ENCODE measurements at places on chromosomes 5 and 9.

DNA sequence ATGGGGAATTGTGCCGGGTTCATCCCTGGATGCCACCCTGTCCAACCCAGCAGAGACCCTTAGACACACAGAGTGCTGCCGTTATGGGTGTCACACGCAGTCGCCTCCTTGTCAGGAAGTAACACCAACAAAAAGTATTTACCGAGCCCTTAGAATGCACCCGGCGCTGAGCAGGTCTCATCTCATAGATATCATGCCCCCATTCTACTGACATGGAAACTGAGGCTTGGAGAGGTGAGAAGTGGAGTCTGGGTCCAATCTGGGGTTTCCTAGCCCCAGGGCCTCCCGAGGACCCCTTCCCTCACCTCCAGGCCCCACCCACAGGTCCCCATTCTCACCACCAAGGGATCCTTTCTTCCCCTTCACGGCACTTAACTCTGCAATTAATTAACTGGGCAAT is 36.8 kb upstream of the BARHL1 start:
- DNase-seq = no peak

- no peak for DNase-seq
Observed at GRCh38 chr5:41877408-41877807, 7.2 kb upstream of the OXCT1 start.

DNA sequence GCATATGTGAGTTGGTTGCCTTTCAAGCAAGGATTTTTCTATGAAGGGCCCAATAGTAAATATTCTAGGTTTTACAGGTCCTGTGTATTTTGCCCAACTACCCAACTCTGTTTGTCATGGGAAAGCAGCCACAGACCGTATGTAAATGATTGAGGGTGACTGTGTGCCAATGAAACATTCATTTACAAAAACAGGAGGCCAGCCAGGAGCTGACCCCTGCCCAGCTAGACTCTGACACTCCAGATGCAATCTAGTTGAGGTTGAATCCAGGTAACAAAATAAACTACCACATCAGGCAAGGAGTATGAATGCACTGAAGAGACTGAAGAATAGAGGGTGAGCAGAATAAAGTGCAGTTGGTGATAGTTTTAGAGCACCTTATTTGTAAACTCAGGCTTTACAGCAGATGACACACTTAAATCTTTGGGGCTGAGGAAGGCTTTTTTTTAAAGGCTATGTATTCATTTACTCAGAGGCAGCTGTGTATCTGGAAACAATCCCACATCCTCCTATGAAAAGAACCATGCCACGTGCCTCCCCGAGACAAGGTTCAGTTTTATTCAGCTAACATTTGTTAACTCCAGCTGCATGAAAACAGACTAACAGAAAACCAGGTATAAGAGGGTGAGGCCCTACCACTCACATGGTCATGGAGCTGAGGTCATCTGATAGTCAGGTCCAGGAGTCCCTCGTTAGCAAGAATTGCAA is 60.7 kb downstream of the SLC1A1 start:
- DNase-seq = no peak

GRCh38 chr9:4774209-4774608 is 18.5 kb upstream of the RCL1 start:
- DNase-seq = no peak

DNA sequence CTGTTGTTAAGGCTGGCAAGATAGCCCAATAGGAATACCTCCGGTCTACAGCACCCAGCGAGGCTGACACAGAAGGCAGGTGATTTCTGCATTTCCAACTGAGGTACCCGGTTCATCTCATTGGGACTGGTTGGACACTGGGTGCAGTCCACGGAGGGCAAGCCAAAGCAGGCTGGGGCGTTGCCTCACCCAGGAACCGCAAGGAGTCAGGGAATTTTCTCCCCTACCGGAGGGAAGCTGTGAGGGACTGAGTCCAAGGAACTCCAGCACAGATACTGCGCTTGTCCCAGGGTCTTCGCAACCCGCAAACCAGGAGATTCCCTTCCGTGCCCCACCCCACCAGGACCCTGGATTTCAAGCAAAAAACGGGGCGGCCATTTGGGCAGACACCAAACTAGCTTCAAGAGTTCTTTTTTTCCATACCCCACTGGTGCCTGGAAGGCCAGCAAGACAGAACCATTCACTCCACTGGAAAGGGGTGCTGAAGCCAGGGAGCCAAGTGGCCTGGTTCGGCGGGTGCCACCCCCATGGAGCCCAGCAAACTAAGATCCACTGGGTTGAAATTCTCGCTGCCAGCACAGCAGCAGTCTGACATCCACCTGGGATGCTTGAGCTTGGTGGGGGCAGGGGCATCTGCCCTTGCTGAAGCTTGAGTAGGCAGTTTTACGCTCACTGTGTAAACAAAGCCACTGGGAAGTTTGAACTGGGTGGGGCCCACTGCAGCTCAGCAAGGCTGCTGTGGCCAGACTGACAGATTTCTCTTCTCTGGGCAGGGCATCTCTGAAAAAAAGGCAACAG is 647.2 kb downstream of the BNC2 start:
- DNase-seq = no peak

- DNase-seq = no peak
Observed at GRCh38 chr9:27945386-27945785, 372.1 kb upstream of the C9orf72 start.

GRCh38 chr5:120372899-120373298 is 91.2 kb upstream of the PRR16 start:
- no peak for DNase-seq

DNA sequence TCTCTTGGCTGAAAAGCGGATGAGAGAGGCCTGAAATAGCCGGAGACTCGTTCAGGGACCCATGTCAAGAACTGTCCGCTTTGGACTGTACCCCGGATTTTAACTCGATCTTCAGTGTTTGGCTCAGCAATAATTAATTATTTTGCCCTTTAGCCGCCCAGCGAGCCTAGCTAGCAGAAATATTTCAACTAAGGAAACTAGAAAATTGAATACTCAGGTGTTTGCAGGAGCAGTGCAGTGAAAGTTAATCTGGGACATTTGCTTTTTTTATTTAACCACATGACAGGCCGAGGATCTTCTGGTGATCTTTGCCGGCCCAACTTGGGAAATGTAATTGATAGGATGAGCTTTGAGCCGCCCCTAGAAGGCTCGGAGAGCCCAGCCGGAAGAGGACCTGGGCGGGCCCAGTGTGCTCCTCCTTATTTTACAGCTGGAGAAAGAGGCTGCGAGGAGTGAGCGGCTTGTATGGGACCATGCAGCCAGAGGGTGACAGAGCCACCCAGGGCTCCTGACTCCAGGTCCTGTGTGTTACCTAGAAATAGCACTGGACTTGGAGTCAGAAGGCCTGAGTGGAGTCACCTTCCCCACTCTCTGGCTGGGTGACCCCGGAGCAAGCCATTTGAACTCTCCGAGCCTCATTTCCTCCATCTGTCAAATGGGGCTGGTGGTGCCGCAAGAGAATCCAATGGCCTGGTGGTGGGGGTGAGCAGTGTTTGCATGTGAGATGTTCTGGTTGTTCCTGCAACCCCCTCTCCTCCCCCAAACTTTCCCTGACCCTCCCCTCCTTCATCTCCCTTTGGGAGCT is 2.4 kb downstream of the PPARGC1B start:
- no peak for DNase-seq

- DNase-seq = no peak
Observed at GRCh38 chr5:173915310-173916014, 27.3 kb downstream of the CPEB4 start.

DNA sequence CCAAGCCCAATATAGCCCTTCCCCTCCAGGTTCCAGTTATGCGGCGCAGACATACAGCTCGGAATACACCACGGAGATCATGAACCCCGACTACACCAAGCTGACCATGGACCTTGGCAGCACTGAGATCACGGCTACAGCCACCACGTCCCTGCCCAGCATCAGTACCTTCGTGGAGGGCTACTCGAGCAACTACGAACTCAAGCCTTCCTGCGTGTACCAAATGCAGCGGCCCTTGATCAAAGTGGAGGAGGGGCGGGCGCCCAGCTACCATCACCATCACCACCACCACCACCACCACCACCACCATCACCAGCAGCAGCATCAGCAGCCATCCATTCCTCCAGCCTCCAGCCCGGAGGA is 6.3 kb downstream of the NR4A3 start:
- no peak for DNase-seq

DNA sequence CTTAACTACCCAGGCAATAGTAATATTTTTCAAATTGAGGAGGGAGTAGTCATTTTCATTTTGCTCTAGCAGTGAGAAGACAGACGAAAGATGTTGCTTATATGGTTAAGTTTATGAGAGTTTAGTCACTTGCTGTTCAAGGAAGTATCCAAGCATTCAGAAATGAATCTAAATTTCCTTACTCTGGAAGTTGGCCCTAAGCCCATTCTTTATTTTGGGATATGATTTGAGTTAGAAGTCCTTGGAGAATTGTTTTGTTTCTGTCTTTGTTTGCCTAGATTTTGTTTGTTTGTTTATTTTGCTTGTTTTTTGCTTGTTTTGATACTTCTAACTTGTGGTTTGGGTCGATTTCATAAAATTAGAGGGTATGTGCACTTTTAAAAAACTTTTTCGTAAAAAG is 146.4 kb upstream of the FGF10 start:
- DNase-seq = no peak

- DNase-seq = no peak
Observed at GRCh38 chr9:133080161-133080560, 18.4 kb downstream of the CEL start.

DNA sequence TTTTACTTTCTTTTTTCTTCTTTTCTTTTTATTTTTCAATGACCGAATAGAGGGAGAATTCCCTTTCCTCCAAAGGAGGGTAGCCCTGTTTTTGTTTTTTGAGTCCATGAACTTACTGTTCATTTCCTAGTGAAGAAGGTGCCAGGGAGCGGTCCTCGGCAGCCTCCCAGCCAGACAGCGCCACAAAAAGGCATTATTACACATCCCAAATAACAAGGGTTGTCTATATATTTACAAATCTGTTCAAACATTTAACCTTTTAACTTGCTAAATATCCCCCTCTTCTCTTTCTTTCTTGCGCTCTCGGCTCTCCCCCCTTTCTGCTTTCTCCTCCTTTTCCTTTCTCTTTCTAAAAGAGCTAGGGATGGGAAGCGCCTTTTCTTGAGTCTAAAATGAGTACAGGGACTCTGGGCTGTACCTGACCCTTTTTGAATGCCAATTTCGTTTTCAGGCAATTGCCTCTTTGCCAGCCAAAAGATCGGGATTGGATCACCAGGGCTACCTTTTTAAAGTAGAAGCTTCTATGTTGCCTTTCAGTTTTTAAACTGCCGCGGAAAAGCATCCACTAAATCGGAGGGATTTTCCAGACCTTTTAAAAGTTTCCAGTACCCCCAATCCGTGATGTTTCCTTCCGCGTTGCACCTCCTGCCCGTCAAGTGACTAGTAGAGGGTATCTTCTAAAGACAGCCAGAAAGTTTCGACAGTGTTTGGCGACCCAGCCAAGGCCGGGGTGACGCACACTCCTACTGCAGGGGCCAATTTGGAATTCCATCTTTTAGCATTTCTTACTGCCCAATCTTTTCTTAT is 125.6 kb downstream of the TMEM161B start:
- no peak for DNase-seq

DNA sequence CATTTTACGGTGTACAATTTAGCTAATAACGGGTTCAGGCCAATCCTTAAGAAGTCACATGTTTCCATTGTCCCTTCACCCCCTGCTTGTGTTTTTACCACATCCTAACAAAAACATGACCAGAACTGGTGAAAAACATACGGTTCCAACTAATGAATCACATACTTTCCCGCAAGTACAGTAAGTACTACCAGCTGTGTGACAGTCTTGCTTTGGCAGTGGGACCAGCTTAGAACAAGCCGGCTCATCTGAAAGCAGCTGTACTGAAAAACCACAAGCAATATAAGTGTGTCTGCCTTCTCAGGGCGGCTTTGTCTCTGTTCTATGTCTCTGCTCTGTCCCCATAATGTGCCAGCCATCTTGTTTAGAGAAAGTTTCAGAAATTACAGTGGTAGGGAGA is 242.5 kb downstream of the BNC2 start:
- DNase-seq = peak; percentile 46

DNA sequence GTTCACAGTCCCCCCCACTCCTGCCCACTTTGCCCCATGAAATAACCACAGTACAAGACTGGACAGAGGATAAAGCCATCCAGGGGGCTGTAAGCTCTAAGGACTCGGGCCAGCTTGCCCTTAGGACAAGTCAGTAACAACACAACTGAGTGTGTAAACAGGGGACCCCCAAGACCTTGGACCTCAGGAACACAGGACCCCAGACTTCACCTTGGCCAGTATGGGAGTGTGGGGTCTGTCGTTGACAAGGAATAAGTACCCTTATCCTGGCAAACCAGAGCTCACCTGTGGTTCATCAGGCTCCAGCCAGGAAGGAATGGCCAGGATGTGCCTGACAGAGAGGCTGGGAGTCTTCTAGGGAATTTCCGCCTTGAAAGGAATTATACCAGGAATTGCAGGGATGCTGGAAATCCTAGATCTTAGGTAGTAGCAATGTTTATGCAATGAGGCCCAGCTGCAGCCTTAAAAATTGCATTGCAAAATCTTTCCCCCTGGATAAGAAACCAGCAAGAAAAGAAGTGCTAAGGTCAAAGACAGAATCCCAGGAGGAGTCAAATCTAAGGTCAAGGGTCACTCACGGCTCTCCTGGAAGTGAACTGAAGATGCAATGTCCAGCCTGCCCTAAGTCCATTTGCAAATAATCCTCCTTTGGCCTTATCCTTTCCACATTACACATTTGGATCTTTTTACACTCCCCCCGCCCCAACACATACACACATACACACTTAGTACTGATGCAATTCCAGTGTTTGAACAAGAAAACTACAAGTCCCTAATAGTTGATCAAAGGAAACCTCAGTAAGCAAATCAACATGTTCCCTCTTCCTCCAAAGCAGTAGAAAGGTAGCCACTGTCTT is 27.3 kb upstream of the TDRD7 start:
- DNase-seq = no peak

DNA sequence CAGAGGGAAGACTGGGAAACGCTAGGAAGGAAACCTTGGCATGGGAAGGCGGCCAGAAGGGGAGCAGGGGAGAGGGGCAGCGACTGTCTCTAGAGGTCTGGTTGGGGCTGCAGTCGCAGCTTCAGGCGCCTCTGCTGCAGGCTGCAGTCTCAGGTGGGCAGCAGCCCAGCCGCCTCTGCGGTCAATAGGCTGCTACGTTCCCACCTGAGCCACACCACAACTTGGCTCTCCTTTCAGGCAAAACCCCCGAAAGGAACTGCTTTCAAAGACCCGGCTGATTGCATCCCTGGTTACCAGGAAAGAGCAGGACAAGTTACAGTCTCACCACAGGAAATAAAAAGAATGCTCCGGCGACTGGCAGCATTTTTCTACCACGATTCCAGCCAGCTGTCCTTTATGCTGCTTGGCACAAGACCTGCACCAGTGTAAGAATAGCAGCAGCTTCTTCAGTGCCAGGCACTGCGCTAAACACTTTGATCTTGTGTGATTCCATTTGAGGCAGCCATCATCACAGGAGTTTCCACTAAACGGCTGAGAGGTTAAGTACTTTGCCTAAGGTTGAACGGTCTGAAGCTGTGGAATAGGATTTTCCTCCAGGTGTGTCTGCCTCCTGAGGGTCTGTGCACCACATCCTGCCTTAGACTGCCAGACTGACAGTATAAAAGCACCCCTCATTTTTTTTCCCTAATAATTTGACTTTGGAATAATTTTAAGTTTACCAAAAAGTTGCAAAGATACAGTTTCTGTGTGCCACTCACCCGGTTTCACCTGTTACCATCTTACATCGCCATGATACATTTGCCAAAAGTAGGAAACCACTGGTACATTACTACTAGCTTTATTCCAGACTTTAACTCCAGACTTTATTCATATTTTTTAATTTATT is 7.5 kb downstream of the RPS14 start:
- DNase-seq = no peak
